ENCODE measurements at places on chromosomes 1 and 21. TPM values are rescaled to one million over a fixed set of nuclear protein-coding genes. Genes with fewer than 3 reads are reported as not detected.

GRCh38 chr21:35652196-35652595, 408.1 kb downstream of the SETD4 start:
- no peak for DNase-seq

DNA sequence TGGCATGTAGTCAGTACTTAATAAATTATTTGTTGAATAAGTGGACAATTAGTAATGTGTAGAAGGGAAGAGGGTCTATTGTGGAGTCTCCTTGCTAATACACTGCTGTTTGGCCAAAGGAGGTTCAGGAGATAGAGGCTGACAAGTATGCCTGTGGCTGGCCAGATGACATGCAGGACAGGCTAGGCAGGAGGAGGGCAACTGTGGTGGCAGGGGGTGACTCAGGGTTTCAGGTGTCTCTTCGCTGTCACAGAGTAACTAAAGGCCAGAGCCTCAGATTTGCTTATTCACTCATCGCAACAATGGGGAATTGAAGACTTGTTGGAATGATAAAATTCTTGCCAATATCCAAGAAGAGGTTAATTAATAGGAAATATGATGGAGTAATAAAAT, 33.1 kb downstream of the THRAP3 start:
- no peak for DNase-seq

GRCh38 chr1:245937316-245938045, 569.6 kb downstream of the SMYD3 start:
- no peak for DNase-seq

GRCh38 chr21:42724226-42724920, 71.0 kb downstream of the PDE9A start:
- DNase-seq, result peak; percentile 61

GRCh38 chr1:48876330-48876785, 99.7 kb upstream of the BEND5 start:
- DNase-seq, result no peak

- no peak for DNase-seq
These were observed 10.8 kb downstream of the COL9A2 start for GRCh38 chr1:40306296-40306695.

DNA sequence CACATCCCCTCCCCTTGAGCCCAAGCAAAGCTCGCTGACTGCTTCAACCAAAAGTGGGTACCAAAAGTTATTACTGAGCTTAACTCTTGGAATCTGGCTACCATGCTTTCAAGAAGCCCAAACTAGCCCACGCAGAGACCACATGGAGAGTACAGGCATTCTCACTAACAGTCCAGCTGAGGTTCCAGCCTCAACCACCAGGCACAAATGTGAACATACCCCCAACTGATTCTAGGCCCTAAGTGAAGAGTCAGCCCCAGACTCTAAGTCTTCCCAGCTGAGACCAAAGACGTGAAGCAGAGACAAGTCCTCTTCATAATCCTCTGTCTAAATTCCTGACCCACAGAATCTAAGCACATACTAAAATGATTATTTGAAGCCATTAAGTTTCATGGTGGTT, 36.8 kb downstream of the EVI5 start:
- no peak for DNase-seq

GRCh38 chr1:15432324-15432723, 5.9 kb upstream of the CTRC start:
- DNase-seq, result no peak

DNA sequence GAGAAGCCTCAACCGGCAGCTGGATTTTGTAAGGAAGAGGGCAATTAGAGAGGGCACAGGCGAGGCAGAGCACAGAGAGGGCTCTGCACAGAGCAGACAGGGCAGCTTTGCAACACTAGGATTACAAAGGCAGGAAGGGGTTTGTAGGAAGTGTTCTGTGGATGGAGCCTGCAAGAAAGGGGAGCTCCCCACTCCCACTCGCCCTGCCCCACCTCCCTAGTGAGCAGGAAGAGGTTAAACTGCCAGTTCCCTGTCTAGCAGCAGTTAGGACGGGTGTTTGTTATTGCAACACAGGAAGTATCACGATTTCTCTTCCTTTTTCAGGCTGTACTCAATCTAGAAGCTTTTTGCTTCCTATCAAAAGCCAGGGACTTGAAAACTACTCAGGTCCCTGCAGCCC, 63.3 kb upstream of the LRRC8D start:
- DNase-seq, result no peak

DNA sequence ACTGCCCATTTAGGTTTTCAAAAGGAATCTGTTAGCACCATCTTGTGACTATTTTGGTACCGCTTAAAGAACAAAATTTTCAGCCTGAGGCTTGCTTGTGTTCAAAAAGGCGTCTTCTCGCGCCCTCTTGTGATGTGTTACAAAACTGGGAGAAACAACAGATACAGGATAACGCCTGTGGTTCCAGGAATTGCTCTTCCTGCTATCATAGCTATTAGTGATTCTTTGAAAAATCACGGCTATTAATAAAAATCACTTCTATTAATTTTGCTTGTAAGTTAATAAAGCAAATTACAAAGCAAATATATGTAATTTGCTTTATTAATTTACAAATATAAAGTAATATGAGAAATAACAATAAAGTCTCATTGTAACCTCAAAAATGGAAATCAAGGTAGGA, 82.2 kb upstream of the ABCD3 start:
- DNase-seq, result peak; percentile 90

DNA sequence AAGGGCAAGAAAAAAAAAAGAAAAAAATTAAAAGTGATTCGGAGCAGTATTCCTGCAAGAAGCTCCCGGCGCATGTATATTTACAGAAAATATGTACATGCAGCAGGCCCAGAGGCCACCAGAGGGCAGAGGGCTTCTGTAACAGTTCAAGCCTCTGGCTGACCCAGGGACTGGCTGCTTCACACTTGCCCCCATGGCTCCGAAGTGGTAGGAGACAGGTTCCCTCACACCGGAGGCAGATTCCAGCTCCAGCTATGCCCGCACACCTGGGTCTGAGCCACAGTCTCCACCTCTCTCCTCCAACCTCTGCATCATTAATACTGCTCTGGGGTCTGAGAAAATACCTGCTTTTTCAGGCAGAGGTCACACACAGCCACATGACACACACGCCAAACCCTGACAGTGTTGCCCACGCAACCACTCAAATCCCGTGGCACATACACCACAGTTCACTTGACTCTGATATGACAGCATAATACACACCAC, 2.2 kb upstream of the ARHGAP30 start:
- DNase-seq, result peak; percentile 28

DNA sequence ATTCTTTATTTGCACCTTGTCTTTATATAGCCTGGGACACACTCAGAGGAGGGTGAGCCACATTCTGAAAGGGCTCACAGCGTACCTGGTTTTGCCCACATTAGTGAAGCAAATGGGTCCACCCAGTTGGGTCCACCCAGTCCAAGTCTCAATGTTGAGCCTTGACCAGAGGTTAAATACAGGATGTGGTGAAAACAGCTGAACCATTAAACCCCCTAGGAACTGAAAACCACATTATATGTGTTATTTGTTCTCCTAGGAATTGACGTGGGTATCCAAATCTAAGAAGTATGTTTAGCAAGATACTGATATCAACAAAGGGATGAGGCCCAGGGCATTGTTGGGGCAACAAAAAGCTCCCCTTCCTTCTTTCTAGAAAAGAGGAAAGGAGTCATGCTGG, 83.8 kb downstream of the SETD4 start:
- DNase-seq, result no peak

- DNase-seq, result no peak
These were observed 76.2 kb upstream of the ANGPTL1 start for GRCh38 chr1:178946855-178947676.

- no peak for DNase-seq
These were observed 270.7 kb upstream of the C1orf174 start for GRCh38 chr1:4170548-4171340.

GRCh38 chr1:162708286-162708685, 76.0 kb downstream of the DDR2 start:
- DNase-seq, result no peak

GRCh38 chr1:16122916-16123315, 33.0 kb downstream of the EPHA2 start:
- DNase-seq, result peak; percentile 64

DNA sequence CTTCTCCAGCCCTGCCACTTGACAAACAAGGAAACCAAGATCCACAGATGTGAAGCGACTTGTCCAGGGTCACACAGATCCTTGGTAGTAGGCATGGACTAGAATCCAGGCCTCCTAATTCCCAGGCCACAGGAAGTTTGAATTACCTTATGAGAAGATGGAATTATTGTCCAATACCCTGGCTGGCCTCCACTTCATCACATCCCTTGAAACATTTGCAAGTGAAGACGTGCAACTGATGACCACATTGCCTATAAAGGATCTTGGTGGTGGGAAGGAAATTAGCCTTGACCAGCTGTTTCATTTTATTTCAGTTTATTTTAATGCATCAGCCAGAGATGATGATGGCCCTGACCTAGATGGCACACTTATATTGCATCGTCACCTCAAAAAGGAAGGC, 165.8 kb upstream of the CAMK1G start:
- no peak for DNase-seq

DNA sequence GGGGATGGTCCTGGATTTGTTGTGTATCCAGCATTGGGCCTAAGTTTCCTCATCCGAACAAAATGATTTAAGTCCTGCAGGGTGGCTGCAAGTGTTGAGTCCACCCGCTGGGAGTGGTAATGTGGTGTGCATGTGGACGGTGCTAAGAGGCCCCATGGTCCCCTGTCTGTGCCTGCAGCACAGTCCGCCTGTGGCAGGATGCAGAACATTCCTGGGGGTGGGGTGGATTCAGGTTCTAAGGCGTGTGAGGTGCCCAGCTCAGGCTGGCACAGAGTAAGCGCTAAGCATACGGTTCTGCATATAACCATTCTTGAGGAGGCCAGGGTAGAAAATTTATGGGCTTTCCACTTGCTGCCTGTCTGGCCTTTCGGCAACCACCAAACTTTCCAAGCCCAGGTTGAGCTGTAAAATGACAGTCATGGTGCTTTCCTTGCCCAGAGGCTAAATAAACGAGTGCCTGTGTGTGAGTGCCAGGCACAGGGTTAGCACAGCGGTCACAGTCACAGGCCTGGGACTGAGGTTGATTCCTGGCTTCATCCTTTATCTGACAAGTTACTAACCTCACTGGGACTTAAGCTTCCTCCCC, 30.7 kb downstream of the SLC2A1 start:
- no peak for DNase-seq

GRCh38 chr1:159678939-159679338, 35.5 kb downstream of the CRP start:
- no peak for DNase-seq

DNA sequence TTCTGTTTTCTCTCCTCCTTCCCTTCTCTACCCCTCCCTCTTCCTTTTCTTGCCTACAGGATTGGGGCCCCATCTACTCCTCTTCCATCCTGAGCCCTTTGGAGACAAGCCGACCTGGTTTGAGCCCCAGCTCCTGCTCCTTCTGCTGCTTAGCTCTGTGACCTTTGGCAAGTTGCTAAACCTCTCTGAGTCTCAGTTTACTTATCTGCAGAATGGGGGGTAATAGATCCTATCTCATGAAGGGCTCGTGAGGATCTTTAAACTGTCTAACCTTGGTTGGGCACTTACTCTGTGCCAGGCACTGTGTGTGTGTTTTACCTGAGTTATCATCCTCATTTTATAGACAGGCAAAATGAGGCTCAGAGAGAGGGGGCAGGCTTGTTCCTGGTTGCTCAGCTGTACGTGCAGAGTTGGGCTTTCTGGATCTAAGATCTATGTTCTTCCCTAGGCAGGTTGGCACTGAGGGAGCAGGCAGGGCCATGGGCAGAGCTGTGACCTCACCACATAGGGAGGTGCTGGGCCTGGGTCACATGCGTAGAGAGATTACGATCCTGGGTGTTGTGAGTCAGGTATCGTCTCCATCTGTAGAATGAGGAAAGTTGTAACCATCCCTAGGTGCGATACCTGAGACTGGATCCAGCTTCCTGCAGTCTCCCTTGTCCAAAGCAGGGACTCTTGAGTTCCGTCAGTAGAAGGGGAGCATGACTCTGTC, 58.5 kb downstream of the FOXO6 start:
- DNase-seq, result no peak

GRCh38 chr1:71882637-71883036, 399.7 kb downstream of the NEGR1 start:
- DNase-seq, result no peak

DNA sequence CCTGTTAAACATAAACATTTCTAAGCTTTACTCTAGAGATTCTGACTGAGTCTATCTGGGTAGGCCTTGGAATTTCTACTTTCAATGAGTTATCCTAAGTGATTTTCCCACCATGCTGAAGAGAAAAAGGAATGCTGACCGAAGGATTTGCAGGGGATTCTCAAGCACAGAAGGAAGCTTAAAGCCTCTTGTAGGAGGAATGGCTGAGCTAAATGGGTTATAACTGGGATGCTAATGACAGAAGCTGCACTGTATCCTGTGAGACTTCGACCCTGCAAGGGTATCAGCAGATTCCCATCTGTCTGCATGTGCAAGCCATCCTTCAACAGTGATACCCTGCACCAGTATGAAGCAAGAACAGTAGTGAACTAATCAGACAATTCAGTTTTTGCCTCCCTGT, 35.4 kb downstream of the SLC35D1 start:
- no peak for DNase-seq

DNA sequence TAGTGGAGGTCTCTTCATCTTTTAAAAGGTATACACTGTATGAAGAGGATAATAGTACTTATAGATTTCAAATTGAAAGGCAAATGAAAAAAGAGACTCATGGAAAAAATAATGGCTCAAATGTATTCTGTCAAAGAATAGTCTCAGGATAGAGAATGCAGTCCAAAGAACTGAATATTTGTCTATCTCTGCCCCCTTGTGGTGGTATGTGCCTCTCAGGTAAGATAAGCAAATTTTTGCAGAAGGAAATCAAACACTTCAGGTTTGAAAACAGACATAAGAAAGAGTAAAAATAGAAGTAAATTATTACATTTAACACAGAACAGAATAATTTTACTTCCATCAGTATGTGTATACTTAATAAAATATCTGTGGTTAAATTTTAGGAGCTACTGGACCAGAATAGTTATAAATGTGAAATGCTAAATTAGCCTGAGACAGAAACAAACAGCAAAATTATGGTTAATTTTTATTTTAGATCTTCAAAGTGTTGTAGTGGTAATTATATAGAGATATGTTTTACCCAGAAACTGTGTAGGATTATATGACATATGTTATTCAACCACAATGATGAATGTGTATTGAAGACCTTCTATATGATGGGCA, 164.4 kb upstream of the PALMD start:
- peak; percentile 62 for DNase-seq

DNA sequence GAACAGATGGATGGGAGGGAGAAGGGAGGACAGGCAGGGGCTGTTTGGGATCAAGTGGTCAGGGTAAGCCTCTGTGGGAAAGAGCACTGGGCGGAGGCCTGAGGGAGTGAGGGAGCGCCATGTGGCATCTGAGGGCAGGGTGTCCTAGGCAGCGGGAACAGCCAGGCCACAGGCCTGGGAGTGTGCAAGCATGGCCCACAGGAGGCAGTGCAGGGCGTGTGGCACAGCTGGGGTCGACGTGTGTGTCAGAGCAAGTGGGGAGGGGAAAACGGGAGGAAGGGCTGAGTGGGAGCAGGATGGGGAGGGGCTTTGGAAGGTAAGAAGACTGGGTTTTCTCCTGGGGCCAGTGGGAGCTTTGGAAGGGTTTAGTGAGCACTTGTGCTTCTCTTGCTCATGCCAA, 143.4 kb downstream of the SYF2 start:
- DNase-seq, result no peak

The SFN gene
- total RNA-seq, result 0.72 TPM

The SLC5A9 gene
- not detected for total RNA-seq

The DIRAS3 gene
- 2.2 TPM for total RNA-seq

The FMO1 gene
- not detected for total RNA-seq

The L1TD1 gene
- not detected for total RNA-seq

The GJB3 gene
- total RNA-seq, result not detected

The TMEM125 gene
- not detected for total RNA-seq

The GJA4 gene
- not detected for total RNA-seq

The APCS gene
- not detected for total RNA-seq

The PADI3 gene
- total RNA-seq, result not detected

The LCE1D gene
- total RNA-seq, result not detected

The PTCH2 gene
- 0.23 TPM for total RNA-seq

The LEFTY2 gene
- total RNA-seq, result not detected

The IFI44 gene
- 2.3 TPM for total RNA-seq

Data from HFFc6 (cell line).